ENCODE measurements at places on chromosomes 7 and 10.

DNA sequence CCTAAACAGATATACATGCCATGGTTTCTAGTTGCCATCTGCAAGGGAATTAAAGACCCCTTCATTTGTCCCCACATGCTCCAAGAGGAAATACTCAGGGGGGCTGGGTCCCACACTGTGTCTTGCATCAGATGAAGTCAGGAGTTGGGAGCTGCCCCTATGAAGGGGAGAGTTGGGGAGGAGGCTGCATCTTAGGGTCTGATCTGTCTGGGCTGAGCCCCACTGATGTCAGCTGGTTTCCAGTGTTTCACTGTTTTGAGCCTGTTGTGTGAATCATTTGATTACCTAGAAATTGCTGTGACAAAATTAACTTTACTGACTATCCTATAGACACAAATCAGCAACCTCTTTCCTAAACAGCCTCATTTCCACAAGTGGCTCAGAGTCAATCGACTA, 4.9 kb upstream of the ADCY1 start:
- H3K4me3 ChIP-seq = no peak overlapping the region
- no peaks in the 10 kb centered on the region for H3K36me3 ChIP-seq
- peaks cover 19% of the 10 kb centered on the region for H3K27me3 ChIP-seq
- H3K4me1 ChIP-seq = peaks cover 7% of the 10 kb centered on the region

DNA sequence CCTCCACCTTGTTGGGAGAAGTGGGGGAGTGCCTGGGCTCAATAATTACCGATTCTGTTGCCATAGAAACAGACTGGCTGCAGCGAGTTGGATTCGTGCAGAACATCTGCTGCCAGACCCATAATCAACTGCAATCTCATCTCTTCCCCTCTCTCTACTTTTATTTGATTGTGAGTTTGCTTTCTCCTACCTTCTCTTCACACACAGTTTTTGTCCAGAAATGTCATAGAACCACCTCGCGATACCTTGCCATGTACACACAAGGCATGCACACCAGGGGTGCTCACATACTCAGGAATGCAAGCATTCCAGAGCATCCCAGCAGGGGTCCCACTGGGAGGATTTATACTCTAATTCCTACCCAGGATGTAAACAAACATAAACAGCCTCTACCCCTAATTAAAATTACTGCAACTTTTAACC, 262.2 kb upstream of the AOAH start:
- H3K36me3 ChIP-seq = no peaks in the 10 kb centered on the region
- no peaks in the 10 kb centered on the region for H3K27me3 ChIP-seq
- no peaks in the 10 kb centered on the region for H3K4me1 ChIP-seq
- DNase-seq = no peak
- H3K4me3 ChIP-seq = no peak overlapping the region

DNA sequence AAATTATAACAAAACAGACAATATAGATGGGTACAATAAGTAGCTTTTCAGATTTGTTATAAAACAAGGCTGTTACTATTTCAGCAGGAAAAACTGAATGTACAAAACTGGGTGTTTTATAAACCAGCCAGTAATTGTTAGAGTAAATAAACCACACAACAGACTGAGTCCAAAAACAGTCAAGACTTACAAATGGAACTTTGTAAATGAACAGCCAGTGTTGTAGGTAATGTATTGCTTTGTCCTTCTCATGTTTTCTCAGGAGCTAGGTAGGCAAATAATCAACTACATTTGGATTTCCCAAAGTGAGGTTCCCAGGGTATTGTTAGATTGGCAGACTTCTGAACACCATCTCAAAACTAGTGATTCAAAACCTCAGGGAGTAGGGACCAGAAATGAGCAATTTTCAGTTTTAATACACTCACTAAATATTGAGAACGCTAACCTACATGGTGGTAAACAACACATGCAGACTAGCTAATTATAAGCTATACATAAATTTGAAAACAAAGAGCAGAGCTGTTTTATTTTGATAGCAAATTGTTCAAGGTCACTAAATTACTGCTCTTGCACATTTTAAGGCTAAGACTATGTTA, 36.2 kb downstream of the HERPUD2 start:
- no peaks in the 10 kb centered on the region for H3K4me1 ChIP-seq
- H3K27me3 ChIP-seq = no peaks in the 10 kb centered on the region
- DNase-seq = no peak
- H3K4me3 ChIP-seq = no peak overlapping the region
- H3K27ac ChIP-seq = no peak overlapping the region

DNA sequence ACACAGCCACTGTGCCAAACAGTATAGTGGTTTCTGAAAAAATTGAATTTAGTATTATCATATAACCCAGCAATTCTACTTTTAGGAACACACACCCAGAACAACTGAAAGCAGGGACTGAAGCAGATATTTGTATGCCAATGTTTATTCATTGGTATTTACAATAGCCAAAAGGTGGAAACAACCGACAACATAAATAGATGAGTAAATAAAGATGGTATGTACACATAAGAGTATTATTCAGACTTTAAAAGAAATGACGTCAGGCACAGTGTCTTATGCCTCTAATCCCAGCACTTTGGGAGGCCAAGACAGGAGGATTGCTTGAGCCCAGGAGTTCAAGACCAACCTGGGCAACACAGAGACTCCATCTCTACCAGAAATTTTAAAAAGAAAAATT, 7.2 kb downstream of the CDCA7L start:
- no peaks in the 10 kb centered on the region for H3K4me1 ChIP-seq
- no peak for DNase-seq
- no peak overlapping the region for H3K4me3 ChIP-seq
- no peaks in the 10 kb centered on the region for H3K36me3 ChIP-seq

GRCh38 chr7:7109934-7110333, 72.4 kb upstream of the C1GALT1 start:
- H3K4me3 ChIP-seq = no peak overlapping the region
- H3K4me1 ChIP-seq = no peaks in the 10 kb centered on the region
- no peak overlapping the region for H3K27ac ChIP-seq
- DNase-seq = no peak
- no peaks in the 10 kb centered on the region for H3K27me3 ChIP-seq

DNA sequence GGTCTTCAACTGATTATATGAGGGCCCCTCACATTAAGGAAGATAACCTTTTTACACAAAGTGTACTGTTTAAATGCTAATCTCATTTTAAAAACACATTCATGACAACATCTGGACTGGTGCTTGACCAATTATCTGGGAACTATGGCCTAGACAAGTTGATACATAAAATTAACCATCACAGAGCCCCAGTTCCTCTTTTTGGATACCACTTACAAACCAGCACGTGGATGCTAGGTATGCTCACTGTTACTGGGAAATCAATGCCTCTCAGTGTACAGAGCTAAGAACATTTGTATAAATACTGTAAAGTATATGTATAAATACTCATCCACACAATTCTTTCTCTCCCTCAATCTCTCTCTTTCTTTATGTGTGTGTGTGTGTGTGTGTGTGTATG, 1217.8 kb upstream of the LRRTM3 start:
- H3K4me3 ChIP-seq = no peak overlapping the region
- no peak overlapping the region for H3K27ac ChIP-seq
- no peak for DNase-seq

- no peaks in the 10 kb centered on the region for H3K27me3 ChIP-seq
- H3K27ac ChIP-seq = peak overlapping the region; percentile 92
- peaks cover 42% of the 10 kb centered on the region for H3K4me1 ChIP-seq
- peak overlapping the region; percentile 70 for H3K4me3 ChIP-seq
- no peak for DNase-seq
- H3K36me3 ChIP-seq = peaks cover 5% of the 10 kb centered on the region
Measured at GRCh38 chr7:75878312-75878768, 494 bp upstream of the RHBDD2 start.

GRCh38 chr10:123858077-123858681, 33.4 kb downstream of the CPXM2 start:
- no peaks in the 10 kb centered on the region for H3K36me3 ChIP-seq
- no peaks in the 10 kb centered on the region for H3K27me3 ChIP-seq
- no peak overlapping the region for H3K27ac ChIP-seq
- no peak overlapping the region for H3K4me3 ChIP-seq

GRCh38 chr7:78055599-78055998, 257.0 kb downstream of the PHTF2 start:
- no peaks in the 10 kb centered on the region for H3K36me3 ChIP-seq
- H3K27ac ChIP-seq = no peak overlapping the region
- H3K27me3 ChIP-seq = no peaks in the 10 kb centered on the region
- DNase-seq = no peak
- H3K4me3 ChIP-seq = no peak overlapping the region
- H3K4me1 ChIP-seq = no peaks in the 10 kb centered on the region

DNA sequence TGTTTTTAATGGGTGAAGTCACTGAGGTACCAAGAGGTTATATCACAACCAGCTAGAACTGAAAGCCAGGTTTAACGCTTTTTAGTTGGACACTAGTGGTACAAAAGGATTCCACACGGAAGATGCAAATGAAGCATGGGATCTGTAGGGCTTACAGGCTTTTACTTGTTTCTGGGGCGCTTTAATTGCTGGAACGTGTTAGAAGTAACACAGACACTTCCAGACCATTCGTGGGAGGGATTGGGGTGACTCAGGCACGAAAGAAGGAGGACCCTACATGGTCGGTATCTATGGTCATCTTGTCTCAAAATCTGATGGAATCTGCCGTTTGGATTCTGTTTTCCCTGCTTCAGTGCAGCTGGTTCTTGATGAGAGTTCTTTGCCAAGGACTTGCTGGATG, 1.0 kb downstream of the YKT6 start:
- peaks cover 6% of the 10 kb centered on the region for H3K27me3 ChIP-seq
- H3K4me3 ChIP-seq = peak overlapping the region; percentile 98
- no peak overlapping the region for H3K27ac ChIP-seq
- peaks cover 4% of the 10 kb centered on the region for H3K36me3 ChIP-seq
- H3K4me1 ChIP-seq = peaks cover 41% of the 10 kb centered on the region

GRCh38 chr10:93465806-93466675, 16.1 kb downstream of the MYOF start:
- DNase-seq = no peak
- no peak overlapping the region for H3K4me3 ChIP-seq
- H3K4me1 ChIP-seq = peaks cover 91% of the 10 kb centered on the region
- peak overlapping the region; percentile 94 for H3K27ac ChIP-seq
- H3K36me3 ChIP-seq = no peaks in the 10 kb centered on the region

DNA sequence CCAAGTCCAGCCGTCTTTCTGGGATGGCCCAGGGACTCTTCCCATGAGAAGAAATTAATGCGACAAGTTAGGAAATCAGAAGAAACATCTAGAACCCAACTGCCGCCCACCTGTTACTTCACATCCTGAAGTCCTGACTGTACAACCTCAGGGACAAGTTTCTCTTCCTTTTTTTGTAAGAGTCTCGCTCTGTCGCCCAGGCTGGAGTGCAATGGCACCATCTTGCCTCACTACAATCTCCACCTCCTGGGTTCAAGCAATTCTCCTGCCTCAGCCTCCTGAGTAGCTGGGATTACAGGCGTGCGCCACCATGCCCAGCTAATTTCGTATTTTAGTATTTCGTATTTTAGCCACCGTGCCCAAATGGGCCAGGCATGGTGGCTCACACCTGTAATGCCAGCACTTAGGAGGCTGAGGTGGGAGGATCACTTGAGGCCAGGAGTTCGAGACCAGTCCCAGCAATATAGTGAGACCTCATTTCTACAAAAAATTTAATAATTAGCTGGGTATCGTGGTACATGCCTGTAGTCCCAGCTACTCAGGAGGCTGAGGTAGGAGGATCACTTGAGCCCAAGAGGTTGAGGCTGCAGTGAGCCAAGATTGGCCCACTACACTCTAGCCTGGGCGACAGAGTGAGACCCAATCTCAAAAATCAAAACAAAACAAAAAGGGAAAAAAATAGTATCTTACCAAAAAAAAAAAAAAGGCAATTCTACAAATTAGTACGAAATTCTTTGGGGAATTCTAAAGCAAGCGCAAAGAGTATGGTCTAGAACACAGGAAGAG, 20.8 kb downstream of the LAT2 start:
- no peak for DNase-seq
- no peaks in the 10 kb centered on the region for H3K4me1 ChIP-seq
- H3K4me3 ChIP-seq = no peak overlapping the region
- H3K27me3 ChIP-seq = no peaks in the 10 kb centered on the region
- no peak overlapping the region for H3K27ac ChIP-seq

DNA sequence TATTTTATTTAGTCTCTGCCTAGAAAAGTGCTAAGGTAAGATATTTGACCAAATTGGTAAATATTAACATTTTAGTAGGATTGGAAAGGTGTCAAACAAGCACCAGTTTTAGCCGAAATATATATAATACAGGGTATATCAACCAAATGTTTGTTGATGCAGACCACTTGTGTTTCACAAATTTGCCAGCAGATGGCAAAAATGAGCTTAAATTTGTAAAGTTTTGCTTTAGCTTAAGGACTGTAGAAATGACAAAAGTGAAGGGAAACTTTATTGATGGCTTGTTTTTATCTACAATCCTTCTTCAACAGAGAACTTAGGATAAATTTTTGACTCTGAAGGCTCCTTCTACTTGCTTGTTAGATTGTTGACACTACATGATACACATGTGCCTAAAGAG, 4.8 kb upstream of the POLR1F start:
- H3K4me1 ChIP-seq = peaks cover 9% of the 10 kb centered on the region
- no peaks in the 10 kb centered on the region for H3K36me3 ChIP-seq
- no peak overlapping the region for H3K27ac ChIP-seq
- H3K4me3 ChIP-seq = no peak overlapping the region

DNA sequence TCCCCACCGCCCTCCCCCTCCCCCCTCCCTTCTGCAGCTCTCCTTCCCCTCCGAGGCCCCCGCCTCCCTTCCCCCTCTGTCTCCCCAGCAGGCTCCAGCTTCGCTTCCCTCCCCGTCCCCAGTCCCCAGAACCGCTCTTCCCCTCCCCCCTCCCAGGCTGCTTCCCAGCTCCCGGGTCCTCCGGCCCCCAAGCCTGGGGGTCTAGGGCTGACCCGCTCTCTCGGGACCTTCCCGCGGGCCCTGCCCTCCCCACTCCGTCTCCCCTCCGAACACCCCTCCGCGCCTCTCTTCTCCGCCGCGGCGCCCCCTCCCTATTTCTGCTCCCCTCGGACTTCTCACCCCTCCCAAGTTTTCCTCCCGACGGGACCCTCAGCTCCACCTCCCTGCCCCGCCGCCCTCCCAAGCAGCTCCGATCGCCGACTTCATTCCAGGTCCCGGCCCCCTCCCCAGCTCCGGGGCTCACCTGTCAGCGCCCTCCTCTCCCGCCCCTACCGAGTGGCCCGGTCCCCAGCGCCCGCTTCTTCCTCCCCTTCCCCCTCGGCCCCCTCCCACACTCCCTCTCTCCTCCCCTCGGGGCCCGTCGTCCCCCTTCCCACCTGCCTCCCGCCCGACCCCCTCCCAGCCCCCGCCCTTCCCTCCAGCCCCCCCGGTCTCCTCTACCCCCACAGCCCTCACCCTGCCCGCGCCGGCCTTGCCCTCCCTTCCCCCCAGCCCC, 990 bp downstream of the ZNF467 start:
- peak overlapping the region; percentile 58 for H3K4me3 ChIP-seq
- H3K27ac ChIP-seq = peak overlapping the region; percentile 87
- DNase-seq = no peak
- peaks cover 14% of the 10 kb centered on the region for H3K4me1 ChIP-seq
- no peaks in the 10 kb centered on the region for H3K36me3 ChIP-seq

- H3K36me3 ChIP-seq = no peaks in the 10 kb centered on the region
- H3K4me1 ChIP-seq = no peaks in the 10 kb centered on the region
- DNase-seq = no peak
- no peak overlapping the region for H3K4me3 ChIP-seq
Measured at GRCh38 chr10:132884691-132885271, 57.6 kb downstream of the CFAP46 start.

Data from esophagus squamous epithelium (tissue), 5 donors.